ENCODE measurements at places on chromosomes 3 and 15.

DNA sequence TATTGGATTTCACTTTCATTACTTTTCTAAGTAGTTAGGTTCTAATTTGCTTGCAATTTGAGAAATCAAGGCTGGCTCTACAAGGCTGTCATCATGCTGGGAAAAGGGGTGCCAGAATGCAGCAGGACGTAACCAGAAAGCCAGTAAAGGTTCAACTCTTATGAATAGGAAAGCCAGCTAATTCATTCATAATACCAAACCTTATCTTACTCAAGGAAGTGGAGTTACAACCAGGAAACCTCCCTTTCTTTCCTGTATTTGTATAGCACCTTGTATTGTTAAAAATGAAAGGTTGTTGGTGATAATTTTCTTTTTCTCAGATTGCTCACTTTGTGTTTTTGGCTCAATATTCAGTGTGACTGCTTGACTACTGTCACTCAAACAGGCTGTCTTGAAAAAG, 109.4 kb downstream of the FILIP1L start:
- no peak for DNase-seq

DNA sequence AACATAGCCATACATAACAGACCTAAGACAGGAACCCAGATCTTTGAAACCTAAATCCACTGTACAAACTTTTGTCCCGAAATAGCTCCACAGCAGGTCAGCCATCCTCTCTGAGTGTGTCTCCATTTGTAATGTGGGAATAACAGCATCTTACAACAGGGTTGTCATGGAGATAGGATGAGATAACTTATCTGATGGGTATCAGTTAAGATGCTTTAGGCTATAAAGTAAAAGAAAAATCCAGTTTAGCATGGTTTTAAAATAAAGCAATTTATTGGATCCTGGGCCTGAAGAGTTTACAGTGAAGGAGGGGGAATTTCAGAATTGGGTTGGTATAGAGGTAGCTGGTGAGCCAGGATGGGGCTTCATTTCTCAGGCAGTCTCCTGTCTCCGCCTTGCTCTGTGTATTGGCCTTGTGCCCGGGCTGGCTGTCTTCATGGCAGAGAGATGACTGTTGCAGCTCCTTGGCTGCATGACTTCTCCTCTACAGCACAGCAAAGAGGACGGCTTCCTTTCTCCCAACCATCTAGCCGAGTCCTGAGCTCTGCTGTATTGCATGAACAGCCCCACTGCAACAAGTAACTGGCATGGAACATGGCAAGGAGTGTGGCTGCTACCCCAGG, 131.9 kb upstream of the PROK2 start:
- no peak for DNase-seq

DNA sequence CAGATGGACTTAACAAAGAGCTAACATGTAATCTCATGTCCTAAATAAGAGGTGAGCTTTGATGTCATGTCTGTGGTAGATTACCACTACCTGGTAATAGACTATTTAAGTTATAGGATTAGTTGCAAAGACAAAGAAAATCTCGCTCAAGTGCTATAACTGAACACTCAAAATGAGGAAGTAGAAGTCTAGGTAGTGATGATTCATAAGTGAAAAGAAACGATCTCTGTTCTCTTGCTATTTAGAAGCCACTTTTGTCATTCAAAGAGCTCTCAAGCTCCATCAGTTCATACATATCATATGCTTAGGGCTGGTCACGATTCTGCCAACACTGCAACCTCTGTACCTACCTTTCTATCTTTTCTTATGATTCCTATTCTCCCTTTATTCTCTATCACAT, 110.9 kb downstream of the EDEM1 start:
- DNase-seq = no peak

GRCh38 chr3:140007911-140008869, 73.2 kb downstream of the CLSTN2 start:
- peak; percentile 87 for DNase-seq

DNA sequence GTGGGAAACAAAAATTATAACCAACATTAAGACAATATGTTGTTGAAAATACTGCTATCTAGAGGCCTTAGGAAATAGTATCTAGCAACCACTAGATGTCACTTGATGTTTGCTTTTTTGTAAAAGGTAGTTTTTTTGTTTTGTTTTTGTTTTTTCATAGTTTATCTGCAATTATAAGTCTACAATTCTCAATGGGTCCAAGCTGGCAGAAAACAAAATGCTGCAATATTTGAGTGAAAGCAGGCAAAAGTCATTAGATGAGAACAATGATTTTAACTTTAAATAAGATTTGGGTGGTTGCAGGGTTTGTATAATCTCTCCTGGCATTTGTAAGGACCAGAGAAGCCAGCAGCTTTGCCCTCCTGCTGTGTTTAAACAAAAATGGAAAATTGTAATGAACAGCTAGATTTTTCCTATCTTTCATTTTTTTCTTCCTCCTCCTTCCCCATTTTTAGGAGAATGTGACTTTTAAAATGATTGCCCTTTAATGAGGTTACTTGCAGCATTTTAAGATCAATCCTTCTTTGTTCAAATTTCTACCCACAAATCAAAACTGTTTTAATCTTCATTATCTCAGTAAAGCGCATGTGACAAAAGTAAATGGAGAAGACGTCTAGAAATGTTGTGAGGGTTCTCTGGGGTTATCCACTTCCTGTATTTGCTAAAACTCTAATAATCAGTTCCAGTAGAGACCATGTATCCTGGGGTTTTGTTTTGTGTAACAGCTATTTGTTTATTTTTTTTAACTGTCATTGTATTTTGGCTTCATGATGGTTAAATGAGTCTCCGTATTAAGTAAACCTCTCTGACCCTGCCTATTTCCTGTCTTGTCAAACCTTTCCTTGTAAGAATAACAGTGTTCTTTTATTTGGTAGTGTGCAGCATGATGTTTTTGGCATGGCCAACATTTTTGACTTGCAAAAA, 27.3 kb downstream of the DUT start:
- peak; percentile 71 for DNase-seq

- peak; percentile 5 for DNase-seq
These were observed 47.8 kb upstream of the TMEM158 start for GRCh38 chr3:45273681-45274515.

All from NCI-H2171 treated with DMSO at 0.1 percent for 48 hours (cell line).